BE2C (cell line): ENCODE measurements at places on chromosomes 6 and 20.
A peak's percentile ranks its signal among the peaks of the same experiment; 100 is the strongest.

DNA sequence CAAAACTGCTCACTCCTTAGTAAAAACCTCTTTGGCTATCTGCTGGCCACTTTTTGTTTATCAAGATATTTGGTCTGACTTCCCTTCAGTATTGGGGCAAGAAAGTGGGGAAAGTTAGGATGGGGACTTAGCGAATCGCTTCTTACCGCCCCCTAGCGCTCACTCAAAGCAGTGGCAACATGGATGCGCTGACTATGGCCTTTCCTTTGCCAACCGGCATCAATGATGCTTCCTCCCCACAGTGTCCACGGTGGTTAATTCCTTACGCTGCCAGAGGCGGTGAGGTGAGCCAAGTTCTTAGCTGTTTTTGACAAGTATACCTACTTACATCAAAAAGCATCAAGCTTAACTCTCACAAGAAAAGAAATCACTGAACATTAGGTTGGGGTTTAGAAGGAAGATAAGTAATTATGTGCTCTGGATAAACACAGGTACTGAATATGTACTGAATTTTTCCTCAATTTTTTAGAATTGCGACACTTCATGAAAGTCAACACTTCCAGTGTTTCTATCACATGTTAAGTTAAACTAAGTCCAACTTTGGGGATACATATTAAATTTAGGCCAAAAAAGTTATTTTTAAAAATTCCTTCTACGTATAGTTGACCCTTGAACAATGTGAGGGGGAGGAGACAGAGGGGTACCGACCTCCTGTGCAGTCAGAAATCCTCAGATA is 86.7 kb downstream of the GMDS start:
- peak; percentile 46 for DNase-seq

GRCh38 chr6:83917001-83917400 is 57.5 kb downstream of the CYB5R4 start:
- no peak for DNase-seq

GRCh38 chr6:33017694-33018353 is 8.4 kb upstream of the HLA-DOA start:
- no peak for DNase-seq

DNA sequence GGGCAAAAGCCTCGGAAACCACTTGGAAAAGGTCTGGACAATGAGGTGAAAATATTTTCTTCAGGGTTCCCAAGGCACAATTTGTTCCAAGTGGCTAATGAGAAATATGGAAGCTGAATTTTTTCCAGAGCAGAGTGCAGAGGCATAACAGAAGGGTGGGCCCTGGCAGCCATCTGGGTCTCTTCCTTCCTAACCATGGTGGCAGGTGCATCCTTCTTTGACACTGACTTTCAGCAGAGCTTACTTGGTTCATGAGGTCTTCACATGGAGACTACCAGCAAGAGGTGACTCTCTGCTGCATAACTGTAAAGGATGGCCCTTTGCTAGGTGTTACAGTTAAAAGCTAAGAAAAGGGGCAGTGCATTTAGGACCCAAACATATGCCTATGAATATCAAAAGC is 522.9 kb downstream of the KIF16B start:
- DNase-seq: no peak

DNA sequence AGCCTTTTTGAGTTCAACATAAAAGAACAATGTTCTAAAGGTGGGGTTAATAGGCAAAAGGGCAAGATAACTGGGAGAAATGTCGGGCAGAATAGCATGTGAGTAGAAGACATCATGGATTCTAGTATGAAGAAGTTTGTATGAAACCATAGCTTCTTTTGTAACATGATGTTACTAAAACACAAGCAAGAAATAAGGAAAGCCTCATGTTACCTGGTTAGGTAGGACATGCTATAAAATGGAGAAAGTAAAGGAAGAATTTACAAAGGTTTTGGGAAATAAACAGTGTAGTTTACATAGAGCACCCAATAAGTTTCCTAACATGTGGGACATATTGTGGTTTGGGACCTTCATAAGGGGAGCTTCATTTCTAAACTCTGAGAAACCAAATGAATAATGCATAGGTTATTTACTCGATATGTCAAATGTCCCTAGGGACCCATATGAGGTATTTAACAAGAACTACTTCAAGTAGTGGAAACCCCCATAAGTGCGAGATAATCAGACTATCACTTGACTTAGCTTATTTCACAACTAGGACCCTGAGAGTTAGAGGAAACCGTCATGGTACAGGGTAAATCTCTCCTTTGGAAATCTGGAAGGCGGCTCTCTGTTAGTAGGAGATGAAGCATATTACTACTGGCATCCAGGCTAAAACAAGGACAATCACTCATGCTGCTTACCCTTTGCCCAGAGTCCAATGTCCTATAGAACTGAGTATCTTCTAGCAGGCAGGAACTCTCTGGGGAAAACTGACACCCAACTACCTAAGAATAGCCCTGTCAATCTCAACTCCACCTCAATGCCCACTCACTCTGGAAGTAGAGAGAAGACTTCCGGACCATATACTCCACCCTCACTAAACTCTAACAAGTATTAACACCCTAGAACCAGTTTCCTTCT is 57.5 kb downstream of the ILRUN start:
- no peak for DNase-seq

DNA sequence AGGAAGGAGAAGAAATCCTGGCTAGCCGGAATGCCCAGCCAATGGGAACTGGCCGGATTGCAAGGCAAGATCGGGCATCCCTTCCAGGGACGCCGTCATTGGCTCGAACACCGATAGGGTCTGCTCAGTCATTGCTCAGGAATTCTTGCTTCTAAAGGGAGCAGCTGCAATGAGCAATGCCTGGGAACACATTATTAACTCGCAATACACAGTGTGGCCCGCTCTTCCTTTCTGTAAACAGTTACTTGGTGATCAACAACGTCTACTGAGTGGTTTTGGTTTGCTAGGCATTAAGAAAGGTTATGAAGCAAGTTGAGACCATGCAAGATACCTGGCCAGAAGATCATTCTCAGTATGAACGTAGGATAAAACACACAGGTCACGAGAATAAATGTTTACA is 165.4 kb upstream of the CITED2 start:
- DNase-seq: no peak

GRCh38 chr6:29602564-29603361 is 17.8 kb downstream of the OR2H2 start:
- DNase-seq: peak; percentile 38

GRCh38 chr6:25404091-25404490 is 124.9 kb downstream of the CARMIL1 start:
- no peak for DNase-seq

- peak; percentile 72 for DNase-seq
These were observed 74.1 kb downstream of the LAMA4 start for GRCh38 chr6:112180095-112180820.

- DNase-seq: no peak
These were observed 107.5 kb upstream of the SAMD5 start for GRCh38 chr6:147400968-147401367.

GRCh38 chr20:2745060-2745910 is 52.7 kb downstream of the EBF4 start:
- DNase-seq: no peak

- DNase-seq: peak; percentile 52
These were observed 897 bp downstream of the RANBP9 start for GRCh38 chr6:13710552-13711323.

GRCh38 chr6:30763618-30764489 is 19.5 kb upstream of the IER3 start:
- DNase-seq: no peak

DNA sequence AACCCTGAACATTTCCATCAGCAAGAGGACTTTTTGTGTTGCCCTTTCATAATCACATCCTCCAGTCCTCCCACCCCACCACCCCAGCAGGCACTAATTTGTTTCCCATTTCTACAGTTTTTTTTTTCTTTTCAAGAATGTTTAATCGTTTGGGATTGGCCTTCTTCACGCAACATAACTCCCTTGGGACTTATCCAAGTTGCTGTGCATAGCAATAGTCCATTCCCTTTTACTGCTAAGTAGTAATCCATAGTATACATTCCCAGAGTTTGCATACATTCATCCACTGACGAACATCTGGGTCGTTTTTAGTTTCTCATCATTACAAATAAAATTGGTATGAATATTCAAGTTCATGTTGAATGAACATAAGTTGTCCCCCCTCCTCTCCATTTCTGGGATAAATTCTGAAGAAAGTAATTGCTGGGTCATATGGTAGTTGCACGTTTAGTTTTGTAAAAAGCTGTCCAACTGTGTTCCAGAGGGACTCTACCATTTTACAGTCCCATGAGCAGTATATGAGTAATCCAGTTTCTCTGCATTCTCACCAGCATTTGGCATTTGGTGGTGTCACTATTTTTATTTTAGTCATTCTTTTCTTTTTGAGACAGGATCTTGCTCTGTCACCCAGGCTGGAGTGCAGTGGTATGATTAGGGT is 90.8 kb downstream of the DOK5 start:
- DNase-seq: no peak

- DNase-seq: no peak
These were observed 71.0 kb downstream of the EDN1 start for GRCh38 chr6:12361042-12361765.

GRCh38 chr6:124780623-124781022 is 181.6 kb upstream of the RNF217 start:
- DNase-seq: no peak

DNA sequence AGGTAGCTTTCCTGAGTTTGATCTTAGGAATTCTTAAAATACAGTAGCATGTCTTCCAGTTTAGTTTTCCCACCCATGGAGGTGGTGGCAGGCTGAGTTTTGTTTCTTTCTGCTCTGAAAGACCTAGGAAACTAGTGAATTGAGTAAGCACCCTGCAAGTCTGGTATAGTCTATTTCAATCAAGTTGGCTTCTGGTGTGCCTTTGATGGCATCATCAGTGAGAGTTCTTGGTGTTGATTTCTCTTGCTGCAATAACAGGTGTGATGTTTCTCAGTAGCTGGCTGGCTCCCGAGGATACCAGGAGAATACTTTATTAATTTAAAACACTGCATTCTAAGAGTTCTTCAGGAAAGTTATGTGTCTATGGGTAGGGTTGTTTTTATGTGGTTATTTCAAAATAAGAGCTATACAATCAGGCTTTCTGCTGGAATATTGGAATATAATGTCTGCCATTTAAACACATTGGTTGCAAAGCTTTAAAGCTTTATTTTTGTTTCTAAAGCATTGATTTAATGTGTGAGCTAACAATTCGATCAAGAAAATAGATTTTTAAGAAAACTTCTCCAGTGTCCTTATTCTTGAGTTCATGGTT is 19.0 kb downstream of the VAPB start:
- DNase-seq: no peak

DNA sequence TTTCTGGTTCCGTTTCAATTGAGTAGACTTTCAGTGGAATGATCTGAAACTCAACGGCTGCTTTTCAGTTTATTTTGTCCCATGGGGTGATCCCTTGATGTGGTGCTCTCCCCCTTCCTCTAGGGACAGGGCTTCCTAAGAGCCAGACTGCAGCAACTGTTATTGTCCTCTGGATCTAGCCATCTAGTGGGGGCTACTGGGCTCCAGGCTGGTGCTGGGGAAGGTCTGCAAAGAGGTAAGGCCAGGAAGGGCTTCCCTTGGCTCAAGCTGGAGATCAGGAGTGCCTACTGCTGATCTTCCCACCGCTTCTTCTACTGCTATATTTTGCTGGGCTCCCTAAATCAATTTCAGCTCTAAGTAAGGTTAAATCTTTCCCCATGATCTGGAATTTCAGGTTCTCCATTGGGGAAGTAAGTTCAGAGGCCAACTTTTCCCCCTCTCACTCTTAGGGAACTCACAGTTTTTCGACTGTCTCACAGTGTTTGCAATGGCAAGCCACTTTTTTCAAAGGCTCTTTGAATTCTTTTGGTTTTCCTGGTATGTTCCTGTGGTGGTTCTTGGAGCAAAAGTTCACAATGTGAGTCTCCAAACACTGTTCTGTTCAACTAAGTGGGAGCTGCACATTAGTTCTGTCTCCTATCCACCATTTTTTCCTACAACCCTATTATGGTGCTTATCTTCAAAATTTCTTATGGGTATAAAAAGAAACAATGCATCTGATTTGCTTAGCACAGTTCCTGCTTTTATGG is 286.2 kb upstream of the EXOC2 start:
- DNase-seq: no peak

- DNase-seq: peak; percentile 61
These were observed 134.2 kb downstream of the TRIM27 start for GRCh38 chr6:28789553-28790083.

DNA sequence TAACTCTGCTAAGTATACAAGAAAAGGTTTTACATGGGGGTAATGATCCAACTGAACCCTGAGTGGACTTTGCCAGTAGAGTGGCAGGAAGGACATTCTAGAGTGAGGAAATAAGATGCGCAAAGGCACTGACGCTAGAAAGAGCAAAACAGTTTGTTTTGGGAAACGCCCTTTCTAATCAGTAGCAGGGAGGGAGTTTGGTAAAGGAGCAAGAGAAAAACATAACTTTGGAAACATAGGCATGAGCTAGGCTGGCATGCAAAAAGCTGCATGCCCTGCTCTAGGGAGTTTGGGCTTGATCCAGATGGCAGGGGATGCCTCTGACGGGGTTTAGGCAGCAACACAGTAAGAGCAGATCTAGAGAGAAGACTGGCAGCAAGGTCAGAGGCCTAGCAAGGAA is 135.2 kb downstream of the DST start:
- no peak for DNase-seq

DNA sequence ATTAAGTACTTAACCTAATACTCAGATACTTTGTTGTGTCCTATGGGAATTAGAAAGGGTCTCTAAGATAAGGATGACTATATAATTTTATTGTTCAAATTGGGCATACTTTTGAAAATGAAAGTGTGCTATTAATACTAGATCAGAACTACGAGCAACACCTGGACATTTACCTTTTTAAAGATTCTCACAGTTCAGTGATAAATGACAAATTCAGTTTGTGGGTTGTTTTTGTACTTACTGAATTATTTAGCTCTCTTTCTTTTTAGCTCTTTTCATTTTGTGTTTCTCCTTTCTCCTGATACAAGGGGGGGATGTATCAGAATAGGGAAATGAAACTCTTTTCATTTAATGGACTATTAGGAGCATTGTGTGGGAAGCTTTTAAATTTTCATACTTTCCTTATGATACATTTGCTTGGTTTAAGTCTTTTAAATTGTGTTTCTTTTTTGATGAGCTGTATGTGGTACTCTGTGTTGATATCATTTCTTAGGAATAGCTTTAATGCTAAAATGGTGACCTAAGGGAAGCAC is 47.5 kb downstream of the PHF3 start:
- no peak for DNase-seq

- no peak for DNase-seq
These were observed 213.3 kb downstream of the ZFAND3 start for GRCh38 chr6:38032797-38033196.

- DNase-seq: no peak
These were observed 40.0 kb downstream of the SF3B5 start for GRCh38 chr6:144055121-144055931.

GRCh38 chr6:132465530-132466485 is 47.1 kb downstream of the STX7 start:
- DNase-seq: no peak

- no peak for DNase-seq
These were observed 50.6 kb upstream of the CCDC167 start for GRCh38 chr6:37550191-37550831.
